ENCODE measurements at places on chromosomes 5 and 9.

GRCh38 chr5:102296178-102296817 is at the start of gene SLCO4C1:
TSS of gene SLCO4C1 (minus strand) at chr5:102296284. CDS start at chr5:102296262, 22 bp downstream.
- no peak for DNase-seq

GRCh38 chr9:115127191-115127817 is 9.3 kb upstream of the TNC start:
- no peak for DNase-seq

DNA sequence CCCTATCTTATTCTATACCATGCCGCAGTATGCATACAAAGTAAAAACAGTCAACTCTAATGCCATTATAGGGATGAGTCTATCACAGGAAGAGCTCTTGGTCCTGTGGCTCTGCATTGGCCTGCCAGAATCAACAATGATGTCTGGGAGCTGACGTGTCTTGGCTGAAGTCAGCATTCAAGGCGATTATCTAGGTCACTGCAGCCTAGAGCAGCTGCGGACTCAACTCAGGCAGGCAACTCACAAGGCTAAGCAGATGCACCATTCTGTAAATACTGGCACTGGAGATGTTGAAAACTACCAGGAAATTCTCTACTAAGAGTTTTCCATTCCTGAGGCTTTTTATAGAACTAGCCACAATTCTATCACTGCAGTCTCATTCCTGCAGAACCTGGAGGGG is 13.3 kb downstream of the SPATA9 start:
- DNase-seq = peak; percentile 97

DNA sequence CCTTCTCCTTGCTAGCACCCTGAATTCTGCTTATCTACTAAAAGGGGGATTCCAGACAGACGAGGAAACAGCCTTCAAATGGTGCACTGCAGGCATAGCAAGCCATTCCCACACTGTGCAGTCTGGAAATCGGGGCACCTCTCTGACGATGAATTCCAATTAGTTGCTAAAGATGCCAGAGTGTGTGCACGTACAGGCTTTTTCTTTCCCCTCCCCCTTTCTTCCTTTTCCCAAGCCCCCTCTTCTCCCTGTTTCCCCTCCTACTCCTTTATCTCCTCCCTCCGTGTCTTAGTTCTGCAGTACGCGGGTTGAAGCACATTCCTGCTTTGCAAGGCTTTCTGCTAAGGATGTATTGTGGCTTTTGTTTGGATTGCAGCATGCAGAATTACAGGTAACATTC is at the start of gene GPR21:
TSS of gene GPR21 (plus strand) at position 316 of the 400 bp plus-strand sequence. CDS start 900 bp downstream, outside the sequence.
- no peak for DNase-seq

GRCh38 chr5:51997949-51998348 is 614.7 kb downstream of the ISL1 start:
- DNase-seq = no peak

GRCh38 chr9:126619361-126620135 is 5.8 kb downstream of the LMX1B start:
- DNase-seq = no peak

GRCh38 chr5:122951658-122952057 is 84.9 kb downstream of the PPIC start:
- no peak for DNase-seq

- DNase-seq = no peak
These were observed 833 bp upstream of the MROH2B start for GRCh38 chr5:41071975-41072374.

DNA sequence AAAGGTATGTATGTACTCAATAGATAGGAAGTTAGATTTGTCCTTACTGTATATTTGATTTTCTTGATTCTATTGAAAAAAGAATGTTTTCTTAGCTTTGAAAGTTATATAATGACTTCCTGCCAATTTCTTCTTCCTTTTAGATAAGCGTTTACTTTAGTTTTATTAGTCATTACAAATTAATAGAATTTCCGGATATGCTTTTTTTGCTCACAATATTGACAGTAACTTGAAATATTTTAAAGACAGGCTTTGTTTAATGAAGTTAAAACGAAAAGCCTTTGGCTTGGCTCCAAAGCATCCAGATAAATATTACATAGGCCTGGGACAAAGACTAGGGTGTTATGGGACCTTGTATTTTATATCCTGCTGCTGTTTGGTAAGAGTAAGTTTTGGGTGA is 49.5 kb downstream of the CWC27 start:
- no peak for DNase-seq

DNA sequence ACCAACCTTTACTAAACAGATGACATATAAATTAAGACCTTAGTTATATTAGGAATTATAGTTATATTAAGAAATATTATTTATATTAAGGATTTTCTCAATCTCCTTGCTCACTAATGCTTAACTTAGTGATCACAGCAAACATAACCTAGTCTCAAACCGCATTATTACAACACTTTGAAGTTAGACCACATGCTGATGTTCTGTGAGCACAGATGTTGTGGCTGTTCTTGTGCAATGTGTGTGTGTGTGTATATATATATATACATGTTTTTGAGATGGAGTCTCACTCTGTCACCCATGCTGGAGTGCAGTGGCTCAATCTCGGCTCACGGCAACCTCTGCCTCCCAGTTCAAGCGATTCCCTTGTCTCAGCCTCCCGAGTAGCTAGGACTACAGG is 20.5 kb downstream of the ELP1 start:
- DNase-seq = no peak

DNA sequence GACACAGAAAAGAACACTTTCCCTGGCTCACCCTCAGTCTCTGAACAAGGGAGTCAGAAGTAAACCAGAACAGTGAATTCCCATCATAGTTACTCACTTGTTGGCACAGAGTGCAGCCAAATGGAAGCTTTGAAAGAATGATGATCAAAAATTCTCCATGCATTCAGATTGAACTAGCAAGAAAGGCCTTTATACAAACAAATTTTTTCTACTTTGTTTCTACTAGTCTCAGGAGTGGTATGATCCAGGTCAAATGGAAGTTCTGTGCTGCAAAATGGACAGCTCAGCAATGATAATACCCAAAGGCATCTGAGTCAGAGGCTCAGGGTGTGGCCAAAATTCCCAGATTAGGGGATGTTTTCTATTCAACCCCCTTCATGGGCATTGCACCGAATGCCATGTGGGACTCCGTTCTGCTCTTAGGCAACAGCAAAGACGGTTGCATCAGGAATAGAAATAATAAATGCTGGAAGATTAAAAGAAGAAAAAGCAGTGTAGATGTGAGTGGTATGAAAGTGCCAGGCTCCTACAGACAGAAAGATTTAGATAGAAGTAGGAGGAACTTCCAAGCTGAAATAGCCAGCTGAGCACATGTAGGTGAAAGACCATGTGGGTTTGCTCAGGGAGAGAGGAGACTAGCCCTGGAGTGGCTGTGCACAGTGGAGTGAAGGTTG is 24.0 kb upstream of the ASPN start:
- peak; percentile 88 for DNase-seq

DNA sequence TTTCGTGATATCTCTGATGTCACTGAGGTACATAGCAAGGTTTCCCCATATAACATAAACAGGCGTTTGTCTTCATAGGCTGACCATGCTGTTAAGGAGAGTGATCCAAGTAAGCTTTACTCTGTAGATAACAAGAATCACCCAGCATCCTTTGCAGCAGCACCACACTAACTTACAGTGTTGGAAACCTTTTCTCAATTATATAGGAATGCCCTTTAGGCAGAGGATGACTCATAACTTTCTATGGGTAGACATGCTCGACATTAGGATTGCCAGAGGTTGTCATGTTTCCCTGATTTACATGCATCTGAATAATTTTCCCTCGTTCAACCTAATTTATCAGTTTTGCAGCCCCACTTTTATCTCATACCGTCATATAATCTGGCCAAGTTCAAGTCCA is 870.0 kb upstream of the CDH9 start:
- DNase-seq = no peak

DNA sequence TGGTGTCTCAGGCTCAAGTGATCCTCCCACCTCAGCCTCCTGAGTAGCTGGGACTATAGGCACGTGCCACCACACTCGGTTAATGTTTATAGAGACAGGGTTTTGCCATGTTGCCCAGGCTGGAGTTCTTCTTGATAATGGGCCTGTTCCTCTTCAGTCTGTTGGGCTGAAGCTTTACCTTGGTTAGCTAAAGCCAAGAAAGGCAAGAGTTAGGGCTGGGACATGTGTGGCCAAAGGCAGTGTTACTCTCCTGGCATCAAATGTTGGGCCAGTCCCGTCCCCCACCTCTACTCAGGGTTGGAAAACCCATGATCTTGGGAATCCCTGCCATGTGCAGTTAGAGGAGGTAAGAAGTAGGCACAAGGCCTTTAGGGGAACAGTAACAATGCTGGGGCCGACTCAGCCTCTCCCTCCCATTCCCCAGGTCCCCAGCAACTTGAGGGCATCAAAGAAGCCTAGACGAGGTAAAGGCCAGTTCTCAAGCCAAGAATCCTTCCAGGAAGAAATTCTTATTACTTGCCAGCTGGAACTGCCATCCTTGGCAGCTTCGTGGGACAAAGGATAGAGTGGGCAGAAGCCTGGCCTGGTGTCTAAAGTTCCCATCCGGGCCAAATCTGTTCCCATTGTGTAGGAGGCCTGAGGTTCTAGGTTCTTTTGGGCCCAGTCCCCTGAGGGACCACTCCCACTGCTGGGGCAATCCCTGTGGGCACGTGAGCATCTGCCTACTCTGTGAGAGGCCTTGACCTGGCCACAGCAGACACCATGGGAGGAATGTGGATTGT is 4.5 kb downstream of the EGR1 start:
- peak; percentile 71 for DNase-seq

- no peak for DNase-seq
These were observed 20.2 kb downstream of the GRAMD2B start for GRCh38 chr5:126443374-126443851.

DNA sequence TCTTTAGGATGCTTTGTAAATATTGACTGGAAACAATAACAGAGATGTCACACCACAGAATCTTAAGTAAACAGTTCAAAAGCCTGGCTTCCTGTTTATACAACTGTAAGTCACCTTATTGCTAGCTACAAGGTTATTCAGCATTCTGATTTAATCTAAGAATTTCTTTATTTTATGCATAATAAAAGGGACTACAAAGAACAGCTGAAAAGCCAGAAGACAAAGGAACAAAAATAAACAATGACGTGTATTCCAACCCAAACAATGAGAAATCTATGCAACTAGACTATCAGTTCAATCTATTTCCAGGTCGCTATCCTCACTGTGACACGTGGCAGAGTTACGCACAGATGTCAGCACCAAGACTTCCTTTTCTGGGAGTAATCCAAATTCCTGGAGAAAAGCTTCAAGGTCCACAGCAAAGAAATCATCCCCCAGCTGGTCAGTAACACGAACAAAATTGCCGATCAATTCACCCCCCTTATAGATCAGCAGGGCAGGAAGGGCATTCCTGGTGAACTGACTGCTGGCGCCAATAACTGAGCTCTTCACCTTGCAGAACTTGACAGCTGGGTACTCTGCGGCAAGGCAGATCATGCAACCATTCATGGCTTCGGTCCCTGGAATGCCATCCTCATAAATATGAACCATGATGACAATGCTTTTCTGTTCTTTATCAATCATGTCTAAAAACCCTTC is 8.4 kb downstream of the PDCL start:
- no peak for DNase-seq

GRCh38 chr5:76717222-76718083 is 1.5 kb downstream of the F2R start:
- no peak for DNase-seq

DNA sequence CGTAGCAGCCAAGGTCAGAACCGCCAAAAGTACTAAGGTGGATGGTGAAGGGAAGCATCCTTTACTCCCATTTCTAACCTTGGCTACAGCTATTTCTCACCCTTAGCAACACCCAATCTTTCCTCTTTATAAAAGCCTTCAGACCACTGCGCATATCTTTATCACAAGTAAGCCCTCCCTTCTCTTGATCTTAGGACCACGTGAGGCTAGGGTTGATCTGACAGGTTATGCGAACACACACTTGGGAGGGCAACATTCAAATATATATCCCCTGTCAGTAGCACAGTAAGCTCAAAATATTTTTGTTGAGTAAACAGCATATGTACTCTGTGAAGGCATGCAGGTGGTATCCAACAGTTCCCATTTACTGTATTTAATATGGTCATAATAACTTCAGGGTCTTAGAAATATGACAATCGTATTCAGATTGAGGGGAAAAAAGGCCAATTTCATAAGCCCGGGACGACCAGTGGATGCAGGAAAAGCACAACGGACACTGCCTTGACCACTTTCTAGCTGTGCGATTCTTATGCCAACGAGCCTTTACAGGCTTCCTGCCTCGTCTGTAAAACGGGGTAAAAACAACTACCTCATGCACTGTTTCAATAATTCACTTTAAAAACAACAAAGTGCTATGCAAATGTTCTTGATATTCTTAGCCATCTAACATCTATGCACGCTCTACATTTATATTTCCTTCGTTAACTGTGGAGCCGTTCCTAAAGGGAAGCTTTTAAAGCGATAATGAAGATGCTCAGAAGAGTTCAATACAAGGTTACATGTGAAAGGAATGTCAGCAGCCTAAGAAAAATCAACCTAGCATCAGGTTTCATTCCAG is 1.3 kb downstream of the ARSB start:
- DNase-seq = no peak

- DNase-seq = no peak
These were observed 206.2 kb downstream of the NR3C1 start for GRCh38 chr5:143197260-143197656.

DNA sequence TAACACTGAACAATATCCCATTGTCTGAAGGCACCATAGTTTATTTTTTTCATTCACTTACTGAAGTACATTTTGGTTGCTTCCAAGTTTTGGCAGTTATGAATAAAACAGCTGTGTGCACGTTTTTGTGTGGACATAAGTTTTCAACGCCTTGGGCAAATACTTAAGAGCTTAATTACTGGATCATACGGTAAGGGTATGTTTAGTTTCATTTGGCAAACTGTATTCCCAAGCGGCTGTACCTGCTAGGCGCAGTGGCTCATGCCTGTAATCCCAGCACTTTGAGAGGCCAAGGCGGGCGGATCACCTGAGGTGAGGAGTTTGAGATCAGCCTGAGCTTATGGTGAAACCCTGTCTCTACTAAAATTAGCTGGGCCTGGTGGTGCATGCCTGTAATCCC is 63.7 kb upstream of the FAM120A start:
- DNase-seq = no peak

GRCh38 chr9:13324988-13325387 is 45.5 kb upstream of the MPDZ start:
- no peak for DNase-seq

- DNase-seq = no peak
These were observed 214.3 kb downstream of the C9orf50 start for GRCh38 chr9:129406278-129407225.

- DNase-seq = no peak
These were observed 616 bp upstream of the TSPAN17 start for GRCh38 chr5:176646707-176647029.

- no peak for DNase-seq
These were observed 118.9 kb upstream of the S1PR3 start for GRCh38 chr9:88872192-88872946.
